ENCODE measurements at places on chromosomes 1 and 21.

GRCh38 chr1:182869241-182869666 lies 30.1 kb downstream of the DHX9 start:
- no peak for DNase-seq

DNA sequence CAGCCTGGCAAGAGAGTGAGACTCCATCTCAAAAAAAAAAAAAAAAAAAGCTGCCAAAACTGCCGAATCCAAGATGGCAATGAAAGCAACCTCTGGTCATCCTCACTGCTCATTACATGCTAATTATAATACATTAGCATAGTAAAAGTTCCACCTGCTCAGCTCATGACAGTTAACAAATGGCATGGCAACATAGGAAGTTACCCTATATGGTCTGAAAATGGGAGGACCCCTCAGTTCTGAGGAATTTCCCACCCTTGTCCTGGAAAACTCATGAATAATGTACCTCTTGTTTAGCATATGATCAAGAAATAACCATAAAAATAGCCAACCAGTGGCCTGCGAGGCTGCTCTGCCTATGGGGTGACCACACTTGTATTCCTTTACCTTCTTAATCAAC lies 93.1 kb upstream of the PGBD5 start:
- no peak for DNase-seq

- DNase-seq = no peak
These were observed at the start of gene TMEM52 for GRCh38 chr1:1918901-1919303. TSS of gene TMEM52 (minus strand) at chr1:1919279. CDS start at chr1:1919265, 14 bp downstream.

DNA sequence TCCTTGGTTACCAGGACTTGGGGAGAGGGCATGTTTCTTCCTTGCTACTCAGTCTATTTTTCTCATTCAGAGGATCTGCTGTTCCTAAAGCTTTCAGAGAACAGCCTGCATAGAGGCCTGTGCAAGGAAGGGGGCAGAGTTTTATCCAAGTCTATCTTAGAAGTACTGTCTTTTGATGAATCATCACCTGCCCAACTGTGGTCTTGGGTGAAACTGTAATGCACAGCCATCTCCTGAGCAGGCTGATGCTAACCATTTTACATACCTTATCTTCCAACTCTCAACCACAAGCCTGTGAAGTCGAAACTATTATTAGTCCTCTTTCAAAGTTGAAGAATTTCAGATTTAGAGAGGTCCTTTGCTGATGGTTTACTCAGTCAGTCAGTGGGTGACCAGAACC lies 368.0 kb downstream of the HHAT start:
- DNase-seq = no peak

GRCh38 chr1:171160639-171161354 lies 24.3 kb upstream of the FMO2 start:
- DNase-seq = no peak

DNA sequence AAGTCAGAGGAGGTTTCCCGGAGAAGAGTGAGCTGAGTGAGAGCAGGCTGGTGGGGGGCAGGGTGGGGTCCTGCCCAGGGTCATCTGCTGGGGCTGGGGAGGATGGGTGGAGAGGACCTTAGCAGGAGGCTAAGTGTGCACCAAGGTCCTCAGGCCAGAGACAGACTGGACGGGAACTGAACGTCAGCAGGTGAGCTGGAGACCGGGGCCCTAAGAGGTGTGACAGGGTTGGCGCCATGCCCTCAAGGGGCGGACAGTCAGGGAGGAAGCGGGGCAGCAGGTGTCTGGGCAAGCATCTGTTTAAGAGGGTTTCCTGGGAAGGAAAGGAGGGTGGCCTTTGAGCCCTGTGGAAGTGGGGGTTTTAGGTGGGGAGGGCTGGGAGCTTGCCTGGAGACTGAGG lies 13.6 kb upstream of the PTPN7 start:
- DNase-seq = no peak

- no peak for DNase-seq
These were observed 3.5 kb upstream of the TTC22 start for GRCh38 chr1:54804471-54805132.

DNA sequence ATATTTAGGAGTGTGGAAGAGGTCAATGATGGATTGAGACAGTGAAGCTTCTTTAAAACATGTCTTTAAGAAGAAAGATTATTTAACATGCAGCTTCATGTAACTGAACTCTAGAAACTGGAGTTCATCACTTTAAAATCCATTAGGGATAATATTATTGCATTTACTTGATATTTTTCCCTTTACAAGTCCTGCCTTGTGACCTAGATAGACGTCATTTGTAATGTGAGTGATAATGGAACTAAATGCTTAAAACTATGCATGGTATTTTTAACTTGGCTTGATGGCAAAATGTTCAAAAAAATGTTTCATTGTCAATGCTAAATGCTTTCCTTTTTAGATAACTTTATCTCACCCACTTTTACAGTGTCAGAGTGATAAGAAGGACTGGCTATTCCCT lies 723.7 kb downstream of the RWDD3 start:
- no peak for DNase-seq

- no peak for DNase-seq
These were observed 29.9 kb downstream of the NAV1 start for GRCh38 chr1:201568859-201569294.

DNA sequence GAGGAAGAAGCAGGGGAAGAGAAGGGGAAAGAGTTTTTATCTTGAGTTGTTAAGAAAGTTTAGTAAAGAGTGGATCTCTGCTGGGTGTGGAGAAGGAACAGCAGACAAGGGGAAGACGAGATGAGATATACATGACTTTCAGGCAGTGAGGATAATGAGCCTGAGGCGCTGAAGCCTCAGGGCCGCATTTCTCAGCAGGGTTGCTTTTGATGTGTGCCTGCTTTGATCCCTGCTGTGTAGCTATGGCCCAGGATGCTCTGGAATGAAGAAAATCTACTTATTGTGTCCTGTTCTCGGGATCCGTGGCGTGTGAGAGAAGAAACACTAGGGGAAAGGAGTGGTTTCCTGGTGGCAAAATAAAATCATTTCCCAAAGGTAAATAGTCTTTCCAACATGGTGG lies 15.1 kb upstream of the RPE65 start:
- no peak for DNase-seq

DNA sequence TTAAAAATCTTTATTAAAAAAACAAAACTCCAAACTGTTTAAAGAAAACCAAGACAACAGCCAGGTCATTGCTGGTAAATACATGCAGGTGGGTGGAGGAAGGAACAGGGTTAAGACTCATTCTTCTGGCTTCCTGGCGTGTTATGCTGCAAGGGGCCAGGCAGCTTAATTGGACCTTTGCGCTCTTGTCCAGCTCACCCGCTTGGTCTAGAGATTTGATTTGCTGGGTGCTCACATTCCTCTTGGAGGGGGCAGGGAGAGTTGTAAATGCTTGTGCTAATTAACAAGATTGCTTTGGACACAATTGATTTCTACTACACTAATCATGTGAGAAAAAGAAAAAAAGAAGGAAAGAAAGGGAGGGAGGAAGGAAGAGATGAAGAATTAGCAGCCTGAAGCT lies 10.5 kb downstream of the CEP104 start:
- no peak for DNase-seq

DNA sequence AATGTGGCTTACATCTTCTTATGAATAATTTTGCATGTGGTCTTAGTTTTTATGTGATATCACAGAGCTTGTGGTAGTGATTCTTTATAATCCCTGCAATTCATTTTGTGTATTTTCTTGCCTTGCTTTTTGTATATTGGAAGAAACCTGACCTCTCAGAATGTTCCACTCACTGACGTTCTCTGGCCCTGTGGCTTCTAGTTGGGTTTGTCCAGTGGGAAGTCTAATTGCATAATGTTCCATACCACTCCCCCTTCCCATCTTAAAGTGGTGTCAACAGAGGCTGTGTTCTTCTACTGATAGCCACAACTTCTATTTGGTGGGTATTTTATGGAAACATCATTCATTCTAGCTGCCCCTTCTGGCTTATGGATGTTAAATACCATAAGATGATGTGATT lies 225.3 kb downstream of the BACH1 start:
- no peak for DNase-seq

DNA sequence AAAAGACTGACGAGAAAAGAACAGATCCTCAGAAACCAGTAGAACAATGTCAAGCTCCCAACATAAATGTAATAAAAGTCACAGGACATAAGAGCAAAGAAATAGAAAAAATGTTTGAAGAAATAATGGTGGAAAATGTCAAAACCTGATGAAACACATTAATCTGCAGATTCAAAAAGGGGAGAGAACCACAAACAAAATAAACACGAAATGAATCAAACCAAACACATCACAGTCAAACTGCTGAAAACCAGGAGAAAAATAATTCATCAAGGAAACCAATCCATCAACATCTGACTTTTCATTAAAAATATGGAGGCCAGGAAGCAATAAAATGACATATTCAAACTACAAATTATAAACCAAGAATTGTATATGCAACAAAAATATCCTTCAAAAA lies 31.9 kb downstream of the TRIM33 start:
- DNase-seq = no peak

GRCh38 chr1:71859806-71860205 lies 422.5 kb downstream of the NEGR1 start:
- no peak for DNase-seq

DNA sequence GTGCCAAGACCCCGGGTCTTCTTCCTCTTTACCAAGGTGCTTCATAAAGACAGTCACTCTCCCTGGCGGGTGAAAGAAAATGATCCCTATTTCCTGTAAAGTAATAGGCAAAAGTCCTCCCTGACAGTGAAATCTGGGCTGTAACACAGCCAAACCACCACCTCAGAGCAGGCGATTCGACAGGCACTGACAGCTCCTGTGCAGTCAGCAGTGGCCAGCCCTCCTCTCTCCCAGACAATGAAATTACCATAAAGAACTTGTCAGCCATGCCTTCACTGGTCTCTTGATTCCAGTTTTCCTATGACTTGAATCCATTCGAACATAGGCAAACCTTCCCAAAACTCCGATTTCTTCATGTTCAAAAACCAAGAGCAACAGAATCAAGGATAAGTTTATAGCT lies 492.2 kb upstream of the DAB1 start:
- no peak for DNase-seq

DNA sequence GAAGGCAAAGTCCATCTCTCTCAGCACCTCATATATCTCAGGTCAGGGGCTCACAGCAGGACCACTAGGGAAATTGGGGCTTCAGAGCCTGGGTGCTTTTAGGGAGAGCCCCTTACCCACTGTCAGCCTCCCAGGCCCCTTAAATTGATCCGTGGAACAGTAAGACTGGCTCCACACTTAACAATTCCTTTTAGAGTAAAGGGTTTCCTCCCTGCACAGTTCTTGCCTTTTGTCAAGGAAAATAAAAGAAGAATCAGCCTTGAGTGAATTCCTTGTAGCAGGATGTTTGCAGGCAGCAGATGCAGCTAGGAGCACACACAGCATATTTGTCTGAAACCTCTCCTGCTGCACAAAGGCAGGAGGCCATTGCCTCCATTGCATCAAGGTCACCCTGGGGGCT lies 184.9 kb downstream of the SEC16B start:
- no peak for DNase-seq

DNA sequence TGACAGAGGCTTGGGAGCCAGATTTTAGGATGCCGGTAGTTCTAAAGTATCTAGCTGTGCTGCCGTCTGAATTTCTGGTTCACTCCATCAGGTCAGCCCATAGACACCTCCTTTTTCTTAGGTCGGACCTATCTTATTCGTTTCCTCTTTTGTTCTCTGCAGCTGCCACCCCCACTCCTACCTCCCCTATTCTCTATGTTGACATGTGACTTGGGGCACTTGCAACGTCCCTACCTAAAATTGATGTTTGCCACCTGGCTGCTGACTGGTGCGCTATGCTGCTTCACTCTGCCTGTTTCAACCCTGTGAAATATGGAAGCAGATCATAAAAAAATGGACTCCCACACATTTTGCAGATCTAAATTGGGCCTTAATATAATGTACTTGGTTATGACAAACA lies 55.3 kb downstream of the PBX1 start:
- DNase-seq = no peak

- DNase-seq = no peak
These were observed 169.7 kb upstream of the UBE2U start for GRCh38 chr1:64033667-64034220.

- DNase-seq = no peak
These were observed 20.4 kb upstream of the ITLN2 start for GRCh38 chr1:160975026-160975425.

DNA sequence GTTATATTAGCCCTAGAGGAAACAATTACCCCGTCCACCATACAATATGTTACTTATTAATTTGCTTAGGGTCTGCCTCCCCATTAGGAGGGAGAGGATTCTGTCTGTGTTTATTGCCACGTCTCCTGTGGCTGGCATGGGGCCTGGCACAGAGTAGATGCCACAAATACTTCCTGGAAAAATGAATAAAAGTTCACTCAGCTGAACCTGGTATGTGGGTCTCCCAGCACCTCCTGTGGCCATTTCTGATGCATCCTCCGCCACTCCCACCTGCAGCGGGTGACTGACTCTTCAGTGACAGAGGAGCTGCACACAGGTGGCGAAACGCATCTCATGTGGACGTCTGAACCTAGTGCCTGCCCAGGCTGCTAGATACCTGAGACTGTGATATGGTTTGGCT lies 112.7 kb downstream of the CLIC6 start:
- no peak for DNase-seq

- no peak for DNase-seq
These were observed 98.5 kb upstream of the SLC25A33 start for GRCh38 chr1:9440763-9441194.

GRCh38 chr1:232398823-232399222 lies 231.1 kb downstream of the SIPA1L2 start:
- no peak for DNase-seq

GRCh38 chr1:48524892-48525467 lies 53.0 kb upstream of the SPATA6 start:
- no peak for DNase-seq

DNA sequence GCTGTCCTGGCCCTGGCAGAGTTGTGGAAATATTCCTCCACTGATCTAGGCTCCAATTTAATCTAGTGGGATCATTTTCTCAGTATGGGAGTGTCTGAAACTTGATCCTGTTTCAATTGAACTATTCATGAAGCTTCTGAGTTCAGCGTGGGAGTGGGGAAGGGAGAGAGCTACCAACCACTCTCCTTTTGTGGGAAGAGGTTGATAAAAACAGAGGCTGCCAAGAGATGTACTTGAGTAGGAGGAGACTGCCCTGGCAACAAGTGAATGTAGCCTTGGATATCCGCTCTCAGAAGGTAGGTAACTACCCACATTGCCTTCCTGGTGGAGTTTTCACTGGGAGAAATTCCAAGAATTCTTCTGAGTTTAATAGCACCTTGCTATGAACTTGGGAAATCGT lies at the start of gene CTXND2:
TSS of gene CTXND2 (plus strand) at position 119 of the 400 bp plus-strand sequence. CDS start 25,179 bp downstream, outside the sequence.
- DNase-seq = no peak

- DNase-seq = no peak
These were observed 83.1 kb upstream of the HAO2 start for GRCh38 chr1:119285482-119285881.

DNA sequence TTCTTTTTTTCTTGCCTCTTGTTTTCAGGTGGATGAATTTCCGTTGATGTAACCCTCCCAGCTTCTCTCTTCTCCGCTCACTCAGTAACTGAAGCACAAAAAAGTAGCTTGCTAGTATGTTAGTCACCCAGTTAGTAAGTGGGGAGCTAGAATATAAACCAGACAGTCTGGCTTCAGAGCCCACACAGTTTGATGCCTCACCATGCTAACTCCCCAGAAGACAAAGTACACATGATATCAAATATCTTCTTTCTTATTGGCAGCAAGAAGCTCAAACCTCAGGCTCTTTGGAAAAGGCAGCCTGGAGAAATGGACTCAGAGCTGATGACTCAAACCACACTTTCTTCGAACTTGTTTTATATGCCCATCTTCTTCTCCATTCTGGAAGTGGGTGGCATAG lies 187.5 kb upstream of the PLXNA2 start:
- no peak for DNase-seq
